ENCODE measurements at places on chromosomes 12 and 14.

- H3K27me3 ChIP-seq = no peaks in the 10 kb centered on the region
- no peak overlapping the region for H3K4me3 ChIP-seq
- H3K27ac ChIP-seq = no peak overlapping the region
- DNase-seq = no peak
- peaks cover 80% of the 10 kb centered on the region for H3K36me3 ChIP-seq
- no peaks in the 10 kb centered on the region for H3K4me1 ChIP-seq
These were observed 20.2 kb downstream of the UBE3B start for GRCh38 chr12:109497675-109498074.

GRCh38 chr14:49598189-49598484, 603 bp upstream of the LRR1 start:
- H3K4me3 ChIP-seq = peak overlapping the region; percentile 82
- no peaks in the 10 kb centered on the region for H3K4me1 ChIP-seq
- H3K36me3 ChIP-seq = peaks cover under 1% of the 10 kb centered on the region
- H3K27ac ChIP-seq = peak overlapping the region; percentile 93
- no peak for DNase-seq

DNA sequence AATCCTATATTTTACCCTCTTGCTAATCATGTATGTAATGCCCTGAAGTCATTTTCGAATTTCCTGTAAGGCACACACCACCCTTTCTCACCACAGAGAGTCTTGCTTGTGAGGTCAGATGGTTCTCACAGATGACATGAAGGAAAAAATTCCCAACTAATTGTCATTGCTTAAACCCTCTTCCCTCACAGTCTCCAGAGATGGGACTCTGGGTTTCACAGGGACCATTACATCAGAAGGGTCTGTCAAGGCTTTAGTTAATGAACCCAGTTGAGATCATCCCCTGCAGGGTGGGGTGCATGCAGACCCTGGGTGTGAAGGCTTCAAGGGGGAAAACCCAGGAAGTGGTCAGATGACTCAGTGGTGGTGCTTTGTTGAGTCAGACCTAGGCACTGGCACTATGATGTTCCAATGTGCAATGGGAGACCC, 229.6 kb downstream of the BCAT1 start:
- no peaks in the 10 kb centered on the region for H3K27me3 ChIP-seq
- DNase-seq = no peak
- no peak overlapping the region for H3K4me3 ChIP-seq
- H3K27ac ChIP-seq = no peak overlapping the region
- no peaks in the 10 kb centered on the region for H3K36me3 ChIP-seq
- H3K4me1 ChIP-seq = no peaks in the 10 kb centered on the region

- no peaks in the 10 kb centered on the region for H3K4me1 ChIP-seq
- no peaks in the 10 kb centered on the region for H3K36me3 ChIP-seq
- H3K27me3 ChIP-seq = no peaks in the 10 kb centered on the region
- no peak for DNase-seq
- H3K27ac ChIP-seq = no peak overlapping the region
These were observed 52.8 kb downstream of the PPFIBP1 start for GRCh38 chr12:27576667-27577347.

DNA sequence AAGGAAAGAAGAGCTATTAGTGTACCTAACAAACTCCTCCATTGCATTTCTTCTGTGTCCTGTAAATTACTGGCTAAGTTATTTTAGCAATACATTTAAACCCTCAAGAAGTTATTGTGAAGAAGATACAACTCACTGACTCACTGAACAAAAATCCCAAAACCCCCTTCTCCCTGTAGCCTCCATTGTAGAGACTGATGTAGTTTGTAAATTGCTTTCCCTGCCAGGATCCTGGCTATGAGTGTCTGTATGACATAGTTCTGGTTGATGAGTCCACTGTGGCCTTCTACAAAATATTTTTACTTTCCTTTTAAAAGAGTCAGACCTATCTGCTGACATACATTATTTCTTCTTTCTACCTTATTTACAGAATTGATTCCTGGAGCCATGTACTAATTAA, 155.6 kb downstream of the SLC6A15 start:
- no peaks in the 10 kb centered on the region for H3K36me3 ChIP-seq
- no peak overlapping the region for H3K27ac ChIP-seq
- H3K27me3 ChIP-seq = no peaks in the 10 kb centered on the region

GRCh38 chr12:107328442-107329133, 235.2 kb upstream of the CRY1 start:
- no peak for DNase-seq
- no peak overlapping the region for H3K4me3 ChIP-seq
- no peak overlapping the region for H3K27ac ChIP-seq

DNA sequence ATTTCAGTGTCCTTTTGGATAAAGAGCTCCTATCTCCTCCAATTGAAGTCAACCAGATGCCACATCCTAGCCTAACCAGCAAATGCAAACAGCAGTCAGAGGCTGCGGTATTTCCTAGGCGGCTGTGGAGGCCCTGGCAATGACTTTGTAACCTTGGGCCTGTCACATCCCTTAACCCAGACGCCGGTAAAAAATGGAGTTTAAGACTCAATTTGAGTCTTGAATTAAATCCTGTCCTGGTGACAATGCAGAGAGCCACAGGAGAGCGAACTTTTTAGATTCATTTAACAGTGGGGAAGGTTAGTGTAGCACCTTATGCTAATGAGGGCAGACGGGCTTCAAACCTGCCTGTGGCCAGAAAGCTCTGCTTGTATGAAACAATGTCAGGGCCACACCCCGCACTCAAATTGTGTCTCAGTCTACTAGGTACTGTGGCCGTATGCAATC, 1.3 kb downstream of the C12orf75 start:
- peaks cover 23% of the 10 kb centered on the region for H3K4me1 ChIP-seq
- DNase-seq = no peak
- peak overlapping the region; percentile 62 for H3K27ac ChIP-seq
- H3K4me3 ChIP-seq = peak overlapping the region; percentile 75

DNA sequence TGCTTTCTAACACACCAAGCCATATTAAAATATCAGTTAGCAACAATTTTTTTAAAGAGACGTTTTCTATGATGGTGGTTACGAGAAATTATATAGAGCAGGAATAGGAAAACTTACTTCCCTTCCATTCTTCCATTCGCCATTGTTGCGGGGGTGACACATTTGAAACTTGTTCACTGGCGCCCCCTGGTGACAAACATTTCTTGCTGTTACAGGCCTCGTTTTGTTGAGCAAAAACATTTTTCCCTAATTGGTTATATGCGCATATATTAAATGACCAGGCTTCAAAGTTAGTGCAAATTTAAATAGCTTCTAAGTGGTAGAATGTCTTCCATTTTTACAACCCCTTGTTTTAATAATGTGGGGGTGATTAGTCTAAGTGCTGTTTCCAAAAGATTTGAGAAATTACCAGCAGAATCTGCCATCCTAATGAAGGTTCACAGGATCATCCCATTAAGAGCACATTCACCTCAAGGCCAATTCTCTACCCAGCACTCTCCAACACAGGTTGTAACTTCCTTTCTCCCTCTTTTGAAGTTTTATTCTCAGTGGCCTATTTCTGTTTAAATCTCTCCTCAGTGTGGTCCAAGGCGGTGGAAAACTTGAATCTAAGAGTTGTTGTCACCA, 1124.7 kb downstream of the FLRT2 start:
- no peak overlapping the region for H3K27ac ChIP-seq
- H3K4me1 ChIP-seq = no peaks in the 10 kb centered on the region
- H3K36me3 ChIP-seq = no peaks in the 10 kb centered on the region

- no peak for DNase-seq
- H3K27me3 ChIP-seq = no peaks in the 10 kb centered on the region
- no peaks in the 10 kb centered on the region for H3K36me3 ChIP-seq
- no peak overlapping the region for H3K27ac ChIP-seq
These were observed 22.9 kb upstream of the TCL1B start for GRCh38 chr14:95663226-95663797.

DNA sequence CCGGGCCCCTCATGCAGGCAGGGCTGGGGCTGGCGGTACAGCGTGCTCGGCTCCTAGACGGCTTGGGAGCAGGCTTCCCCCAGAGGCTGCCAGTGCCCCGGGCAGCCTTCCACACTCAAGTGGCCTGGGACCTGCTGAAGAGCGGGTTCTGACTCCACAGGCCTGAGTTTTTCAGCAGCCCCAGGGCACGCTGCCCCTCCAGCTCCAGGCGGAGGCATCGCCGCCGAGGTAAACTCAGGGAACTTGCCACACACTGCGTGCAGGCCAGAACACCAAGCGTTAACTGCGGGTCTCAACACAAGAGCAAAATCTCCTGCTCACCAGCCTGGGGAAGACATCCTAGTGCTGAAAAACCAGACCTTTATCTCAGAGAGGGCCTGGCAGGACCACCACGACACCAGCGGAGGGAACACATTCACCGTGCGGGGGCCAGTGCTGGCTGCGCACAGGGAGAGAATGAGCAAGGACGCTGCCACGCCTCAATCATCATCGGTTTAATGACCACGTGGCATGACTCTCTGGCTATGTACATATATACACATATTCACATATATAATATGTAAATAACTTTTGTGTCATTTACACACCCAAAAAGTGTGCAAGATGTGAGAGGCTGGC, 21.3 kb downstream of the PSMC1 start:
- DNase-seq = no peak
- H3K4me1 ChIP-seq = no peaks in the 10 kb centered on the region
- H3K4me3 ChIP-seq = no peak overlapping the region
- H3K27me3 ChIP-seq = no peaks in the 10 kb centered on the region
- H3K27ac ChIP-seq = no peak overlapping the region

DNA sequence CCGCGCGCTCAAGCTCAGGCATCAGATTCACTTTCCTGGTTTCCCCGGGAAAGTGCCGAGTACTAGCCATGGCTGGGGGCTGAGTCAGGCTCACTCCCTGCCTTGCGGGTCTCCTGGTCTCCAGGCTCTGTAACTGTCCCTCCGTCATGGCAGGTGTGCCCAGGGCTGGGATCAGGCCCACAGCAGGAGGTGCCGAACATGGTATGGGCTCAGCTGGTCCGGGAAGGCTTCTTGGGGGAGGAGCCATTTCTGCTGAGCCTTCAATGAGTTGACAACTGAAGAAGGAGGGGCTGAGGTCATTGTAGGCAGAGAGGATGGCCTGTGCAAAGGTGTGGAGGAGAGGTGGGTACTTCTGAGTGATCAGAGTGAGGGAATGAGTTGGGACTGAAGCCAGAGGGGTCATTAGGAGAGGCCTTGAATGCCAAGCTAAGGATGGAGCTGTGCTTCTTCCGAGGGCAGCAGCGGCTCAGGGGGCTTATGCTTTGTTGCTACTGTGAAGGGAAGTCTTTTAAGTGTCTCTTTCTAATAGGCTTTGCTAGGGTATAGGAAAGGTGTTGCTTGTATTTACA, 769 bp downstream of the EXOC3L4 start:
- no peaks in the 10 kb centered on the region for H3K4me1 ChIP-seq
- no peak for DNase-seq
- no peak overlapping the region for H3K27ac ChIP-seq
- no peak overlapping the region for H3K4me3 ChIP-seq

DNA sequence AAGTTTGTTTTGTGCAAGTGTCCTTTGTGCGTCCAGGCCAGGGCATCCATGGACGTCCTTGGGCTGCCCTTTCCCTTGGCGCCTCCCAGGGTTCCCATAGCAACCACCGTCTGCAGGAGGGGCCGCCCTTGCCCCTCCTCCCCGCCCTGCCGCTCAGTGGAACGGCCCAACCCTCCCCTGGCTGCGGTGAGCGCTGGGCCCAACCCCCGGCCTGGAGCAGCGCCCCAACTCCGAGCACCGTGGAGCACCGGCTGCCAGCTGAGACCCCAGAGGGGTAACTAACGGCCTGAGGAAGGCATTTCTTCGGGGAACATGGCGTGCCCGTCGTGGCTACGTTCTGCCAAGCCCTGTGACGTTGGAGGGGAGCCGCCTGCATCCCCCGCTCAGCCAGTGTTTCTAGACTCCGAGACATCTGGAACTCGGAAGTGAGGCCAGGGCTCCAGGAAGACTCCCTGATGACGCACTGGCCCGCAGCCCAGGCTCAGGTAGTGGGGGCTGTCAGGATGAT, 5.3 kb upstream of the ACACB start:
- H3K27ac ChIP-seq = peak overlapping the region; percentile 92
- H3K27me3 ChIP-seq = no peaks in the 10 kb centered on the region
- peaks cover 16% of the 10 kb centered on the region for H3K36me3 ChIP-seq
- H3K4me3 ChIP-seq = peak overlapping the region; percentile 69

GRCh38 chr14:66824251-66824650, 316.3 kb downstream of the GPHN start:
- H3K4me3 ChIP-seq = no peak overlapping the region
- H3K27me3 ChIP-seq = no peaks in the 10 kb centered on the region
- no peak overlapping the region for H3K27ac ChIP-seq
- no peak for DNase-seq

GRCh38 chr12:80869264-80869663, 68.5 kb downstream of the LIN7A start:
- no peaks in the 10 kb centered on the region for H3K36me3 ChIP-seq
- H3K4me1 ChIP-seq = no peaks in the 10 kb centered on the region
- no peak overlapping the region for H3K4me3 ChIP-seq
- no peak overlapping the region for H3K27ac ChIP-seq
- H3K27me3 ChIP-seq = no peaks in the 10 kb centered on the region

DNA sequence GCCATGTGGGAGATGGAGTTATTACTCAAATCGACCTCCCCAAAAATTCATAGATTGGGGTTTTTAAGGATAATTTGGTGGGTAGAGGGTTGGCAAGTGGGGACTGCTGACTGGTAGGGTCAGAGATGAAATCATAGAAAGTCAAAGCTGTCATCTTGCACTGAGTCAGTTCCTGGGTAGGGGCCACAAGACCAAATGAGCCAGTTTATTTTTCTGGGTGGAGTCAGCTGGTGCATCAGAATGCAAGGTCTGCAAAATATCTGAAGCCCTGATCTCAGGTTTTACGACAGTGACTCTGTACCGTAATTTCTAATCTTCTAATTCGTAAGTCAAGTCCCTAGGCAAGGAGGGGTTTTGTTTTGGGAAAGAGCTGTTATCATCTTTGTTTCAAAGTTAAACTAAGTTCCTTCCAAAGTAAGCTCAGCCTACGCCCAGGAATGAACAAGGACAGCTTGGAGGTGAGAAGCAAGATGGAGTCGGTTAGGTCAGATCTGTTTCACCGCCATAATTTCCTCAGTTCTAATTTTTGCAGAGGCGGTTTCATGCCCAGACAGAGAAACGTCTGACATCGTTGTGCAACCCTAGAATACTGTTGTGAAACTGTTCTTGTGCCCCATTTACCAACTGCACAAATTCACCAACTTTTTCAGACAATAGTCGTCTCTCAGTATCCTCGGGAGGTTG, 104.5 kb upstream of the SFSWAP start:
- no peaks in the 10 kb centered on the region for H3K36me3 ChIP-seq
- H3K4me3 ChIP-seq = no peak overlapping the region
- no peak for DNase-seq
- no peaks in the 10 kb centered on the region for H3K4me1 ChIP-seq
- no peaks in the 10 kb centered on the region for H3K27me3 ChIP-seq
- H3K27ac ChIP-seq = no peak overlapping the region
